Spinal cord (tissue), 10 donors: ENCODE measurements at places on chromosomes 3 and 15. TPM values are rescaled to one million over a fixed set of nuclear protein-coding genes. Genes with fewer than 3 reads are reported as not detected.

The DCBLD2 gene
- total RNA-seq, result 31.1 TPM

GRCh38 chr15:66394472-66394871 is 7.8 kb downstream of the MAP2K1 start:
- no peak for DNase-seq

The ZNF662 gene
- total RNA-seq, result 15.8 TPM

The MUC4 gene
- total RNA-seq, result 0.59 TPM
